ENCODE measurements at places on chromosomes 12 and 14.

- peak; percentile 33 for DNase-seq
These were observed 7.3 kb downstream of the SLC25A47 start for GRCh38 chr14:100330388-100330931.

- no peak for DNase-seq
These were observed 202.0 kb downstream of the TMEM132C start for GRCh38 chr12:128468926-128469325.

DNA sequence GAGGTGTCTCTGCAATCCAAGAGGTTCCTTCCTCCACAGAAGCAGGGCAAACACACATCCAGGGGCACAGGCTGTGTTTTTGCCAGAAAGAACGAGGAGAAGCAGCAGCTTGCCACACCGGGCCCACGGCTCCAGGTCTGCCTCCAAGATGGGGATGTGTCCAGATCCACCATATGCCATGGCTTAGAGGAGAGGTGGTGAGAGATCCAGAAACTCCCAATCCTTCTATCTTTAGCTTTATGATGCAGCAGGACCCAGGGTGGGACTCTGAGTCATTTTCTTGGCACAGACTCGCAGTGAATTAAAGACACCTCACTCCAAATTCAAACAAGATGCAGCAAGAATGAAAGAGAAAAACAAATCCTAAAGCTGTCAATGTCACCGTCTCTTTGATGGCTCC lies 481.4 kb upstream of the TMEM132C start:
- DNase-seq: no peak

DNA sequence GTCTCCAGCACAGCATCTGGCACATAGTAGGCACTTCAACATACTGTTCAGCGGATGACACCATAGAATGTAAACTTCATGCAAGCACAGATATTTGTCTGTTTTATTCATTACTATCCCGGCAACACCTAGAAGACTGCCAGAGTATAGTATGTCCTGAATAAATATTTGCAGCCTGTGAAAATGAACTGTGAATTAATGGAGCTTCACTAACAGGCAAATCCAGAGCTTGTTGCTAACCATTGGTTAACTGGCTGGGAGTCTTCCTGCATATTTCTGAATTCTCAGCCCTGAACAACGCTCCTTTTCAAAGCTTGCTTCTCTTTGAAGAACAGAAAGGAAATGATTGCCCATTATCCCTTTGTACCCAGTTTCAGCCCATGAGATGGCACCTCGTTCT lies 243.3 kb upstream of the CRY1 start:
- peak; percentile 54 for DNase-seq

DNA sequence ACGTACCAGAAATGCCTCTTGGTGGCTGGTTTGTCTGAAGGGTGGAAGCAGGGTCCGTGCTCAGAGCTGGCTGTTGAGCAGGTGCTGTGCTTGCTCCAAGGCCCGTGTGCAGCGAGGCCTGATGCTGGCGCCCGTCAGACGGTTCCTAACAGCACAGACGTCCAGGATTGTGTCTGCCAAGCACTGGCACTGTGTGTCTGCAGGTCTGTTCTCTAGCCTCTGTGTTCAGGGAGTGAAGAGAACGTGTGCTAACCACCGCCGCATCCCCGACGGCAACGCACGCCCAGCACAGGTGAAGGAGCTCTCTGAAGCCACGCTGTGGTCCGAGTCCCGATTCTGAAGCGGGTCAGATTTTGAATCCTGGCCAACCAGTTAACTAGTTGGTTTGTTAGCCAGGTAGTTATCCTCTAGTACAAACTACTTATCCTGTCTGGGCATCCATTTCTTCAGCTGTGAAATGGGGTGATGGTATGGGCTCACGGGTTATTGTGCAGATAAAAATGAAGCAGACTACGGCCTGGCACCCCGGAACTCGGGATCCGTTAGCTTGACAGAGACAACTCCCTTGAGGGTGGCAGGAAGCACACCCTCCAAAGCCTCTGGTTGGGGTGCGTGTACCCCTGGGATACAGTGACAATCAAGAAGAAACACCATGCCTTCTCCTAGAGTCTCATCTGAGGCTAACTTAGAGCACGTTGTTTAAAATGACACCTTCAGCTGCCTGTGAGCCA lies 18.6 kb upstream of the TDRD9 start:
- DNase-seq: no peak
